Hair follicle dermal papilla cell (primary cell): ENCODE measurements at places on chromosomes 7 and 10. TPM values are rescaled to one million over a fixed set of nuclear protein-coding genes. Genes with fewer than 3 reads are reported as not detected.

AMZ1 gene
- 6.7 and 8.6 TPM in 2 replicates for total RNA-seq

CFAP70 gene
- 1.2 and 1.3 TPM in 2 replicates for total RNA-seq

CYP3A7 gene
- not detected in 2 replicates for total RNA-seq

PROSER2 gene
- 0.65 TPM in 1 of 2 replicates, not detected in the other for total RNA-seq

RARRES2 gene
- total RNA-seq = not detected in 2 replicates

CRPPA gene
- 2.1 and 2.9 TPM in 2 replicates for total RNA-seq

METTL27 gene
- total RNA-seq = 9.0 and 9.4 TPM in 2 replicates

AKR1C4 gene
- not detected in 2 replicates for total RNA-seq

IFIT2 gene
- 10.9 and 11.9 TPM in 2 replicates for total RNA-seq

GIMAP7 gene
- not detected in 2 replicates for total RNA-seq

NODAL gene
- total RNA-seq = not detected in 2 replicates

IFIT5 gene
- 50.6 and 54.8 TPM in 2 replicates for total RNA-seq

PRLHR gene
- not detected in 2 replicates for total RNA-seq

EDRF1 gene
- total RNA-seq = 18.6 and 27.7 TPM in 2 replicates

CREB5 gene
- total RNA-seq = 1.2 and 2.9 TPM in 2 replicates

MOGAT3 gene
- not detected in 2 replicates for total RNA-seq

CYP2C19 gene
- total RNA-seq = not detected in 2 replicates

H2BK1 gene
- total RNA-seq = not detected in 2 replicates

UFSP1 gene
- 7.9 and 9.2 TPM in 2 replicates for total RNA-seq

ZNF503 gene
- 41.5 and 50.1 TPM in 2 replicates for total RNA-seq

PAPOLB gene
- under 0.01 and 0.16 TPM in 2 replicates for total RNA-seq

IRF5 gene
- 0.16 TPM in 1 of 2 replicates, not detected in the other for total RNA-seq

DOCK4 gene
- 55.7 and 65.7 TPM in 2 replicates for total RNA-seq

BTBD16 gene
- not detected in 2 replicates for total RNA-seq

EGR2 gene
- total RNA-seq = 0.61 and 1.1 TPM in 2 replicates

STEAP2 gene
- 42.9 and 50.0 TPM in 2 replicates for total RNA-seq

GIMAP5 gene
- total RNA-seq = under 0.01 TPM in 1 of 2 replicates, not detected in the other

VPS37D gene
- total RNA-seq = 3.6 and 6.2 TPM in 2 replicates

C10orf143 gene
- total RNA-seq = 1.3 and 1.9 TPM in 2 replicates

EMX2 gene
- 5.5 and 8.1 TPM in 2 replicates for total RNA-seq

SLC39A12 gene
- not detected in 2 replicates for total RNA-seq

TACC2 gene
- total RNA-seq = 7.0 and 9.7 TPM in 2 replicates

SPDYE9 gene
- not detected in 2 replicates for total RNA-seq

IGF2BP3 gene
- 7.6 and 8.3 TPM in 2 replicates for total RNA-seq

HHEX gene
- total RNA-seq = 0.73 and 1.3 TPM in 2 replicates

DNAH11 gene
- total RNA-seq = 0.32 TPM in 1 of 2 replicates, not detected in the other

SHH gene
- not detected in 2 replicates for total RNA-seq

ZNF25 gene
- total RNA-seq = 13.1 and 13.8 TPM in 2 replicates

PKD2L1 gene
- not detected in 2 replicates for total RNA-seq

C10orf105 gene
- total RNA-seq = 1.1 and 1.2 TPM in 2 replicates

SLC26A5 gene
- not detected in 2 replicates for total RNA-seq

WDFY4 gene
- not detected in 2 replicates for total RNA-seq

ACTL6B gene
- total RNA-seq = not detected in 2 replicates

SFTPA1 gene
- not detected in 2 replicates for total RNA-seq

PRF1 gene
- total RNA-seq = not detected in 2 replicates

ZNF425 gene
- total RNA-seq = 2.6 and 3.4 TPM in 2 replicates

UNCX gene
- total RNA-seq = 0.12 TPM in 1 of 2 replicates, not detected in the other

TRIM50 gene
- not detected in 2 replicates for total RNA-seq

OR2A5 gene
- not detected in 2 replicates for total RNA-seq

CDHR3 gene
- total RNA-seq = 34.1 and 45.3 TPM in 2 replicates

SAP25 gene
- not detected in 2 replicates for total RNA-seq

CDC14C gene
- 0.12 and 0.16 TPM in 2 replicates for total RNA-seq

SEMA3D gene
- total RNA-seq = 32.7 and 40.4 TPM in 2 replicates

PRSS37 gene
- not detected in 2 replicates for total RNA-seq

ACHE gene
- total RNA-seq = 0.49 TPM in 2 replicates

GAD2 gene
- not detected in 2 replicates for total RNA-seq

MRC1 gene
- total RNA-seq = under 0.01 TPM in 1 of 2 replicates, not detected in the other

GOLGA7B gene
- under 0.01 TPM in 2 replicates for total RNA-seq

ZKSCAN5 gene
- total RNA-seq = 14.2 and 14.6 TPM in 2 replicates

FBXO24 gene
- total RNA-seq = 0.32 and 1.2 TPM in 2 replicates
